ENCODE measurements at places on chromosomes 1 and 21.

- DNase-seq, result no peak
These were observed 1.0 kb downstream of the MARCKSL1 start for GRCh38 chr1:32334864-32335534.

GRCh38 chr1:211527006-211527405 lies 35.0 kb upstream of the RD3 start:
- DNase-seq, result no peak

DNA sequence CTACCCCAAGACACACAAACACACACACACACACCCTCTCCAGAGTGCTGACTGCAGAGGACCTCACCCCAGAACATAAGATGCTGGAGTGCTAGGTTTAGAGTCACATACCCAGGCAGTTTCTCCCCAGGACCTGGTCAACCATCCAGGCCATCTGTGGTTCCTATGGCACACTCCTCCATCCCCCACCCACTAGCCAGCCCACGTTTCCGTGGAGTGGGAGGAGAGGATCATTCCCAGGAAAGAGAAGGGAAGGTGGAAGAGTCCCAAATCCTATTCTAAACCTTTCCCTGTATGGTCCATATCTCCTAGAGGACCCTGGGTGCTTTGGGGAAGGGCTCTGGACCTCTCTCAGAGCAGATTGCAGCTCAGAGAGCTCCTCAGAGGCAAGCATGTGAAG lies 1.1 kb downstream of the KCNJ9 start:
- DNase-seq, result no peak

- peak; percentile 27 for DNase-seq
These were observed 156.0 kb downstream of the TGFB2 start for GRCh38 chr1:218501161-218501560.

GRCh38 chr1:116538544-116538943 lies 32.3 kb downstream of the CD58 start:
- DNase-seq, result peak; percentile 57
